Fibroblast of the conjunctiva (primary cell): ENCODE measurements at places on chromosomes 7 and 10.

DNA sequence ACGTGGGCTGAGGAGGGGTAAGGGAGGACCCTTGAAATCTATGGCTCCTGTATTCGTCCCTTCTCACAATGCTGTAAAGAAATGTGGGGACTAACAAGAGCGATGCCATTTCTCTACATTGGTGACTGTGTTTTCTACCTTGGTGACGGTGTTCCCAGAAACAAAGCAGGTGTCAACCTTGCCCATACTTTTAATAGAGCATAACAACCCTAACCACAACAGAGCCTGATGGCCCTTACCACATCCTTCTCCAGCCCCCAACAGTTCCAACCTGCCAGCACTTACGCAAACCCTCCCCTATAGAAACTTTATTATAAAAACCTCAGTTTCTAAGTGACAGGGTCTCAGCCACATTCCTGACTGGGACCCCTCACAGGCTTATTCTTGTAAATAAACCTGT lies 28.2 kb upstream of the ADCYAP1R1 start:
- DNase-seq = no peak

DNA sequence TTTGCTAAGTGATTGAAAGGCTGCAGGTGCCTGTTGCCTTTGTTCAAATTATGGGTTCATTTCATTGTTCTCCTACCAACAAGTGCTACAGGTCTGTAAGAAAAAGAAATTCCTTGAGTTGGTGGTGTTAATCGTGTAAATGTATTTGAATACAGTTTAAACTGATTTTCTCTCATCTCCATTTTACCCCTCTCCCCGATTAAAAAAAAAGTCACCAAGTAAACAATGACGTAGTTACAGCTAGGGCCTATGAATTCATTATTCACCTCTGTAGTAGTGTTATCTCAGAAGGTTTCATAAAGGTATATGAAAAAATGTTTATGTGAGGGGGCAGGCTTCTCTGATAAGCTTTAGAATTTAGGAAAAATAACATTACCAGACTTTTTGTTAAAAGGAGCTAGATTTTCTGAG lies 1.1 kb downstream of the REEP3 start:
- no peak for DNase-seq

DNA sequence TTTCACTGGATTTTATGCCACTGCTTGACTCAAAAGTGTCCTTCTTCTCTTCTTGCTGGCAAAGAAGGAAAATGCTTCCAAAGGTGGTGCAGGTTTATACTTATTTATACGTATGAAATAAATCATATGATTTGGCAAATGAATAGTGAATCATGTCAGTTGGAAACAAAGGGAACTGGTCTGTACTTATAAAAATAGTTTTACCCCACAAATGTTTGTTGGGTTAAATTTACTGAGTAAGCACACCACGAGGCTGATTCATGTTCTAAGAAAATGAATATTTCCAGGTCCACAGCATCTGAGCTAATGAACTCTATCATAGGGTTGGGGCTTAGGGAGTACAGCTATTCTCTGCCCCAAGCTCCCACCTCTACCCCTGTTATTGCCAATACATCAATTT lies 232.2 kb downstream of the TRIL start:
- DNase-seq = no peak

DNA sequence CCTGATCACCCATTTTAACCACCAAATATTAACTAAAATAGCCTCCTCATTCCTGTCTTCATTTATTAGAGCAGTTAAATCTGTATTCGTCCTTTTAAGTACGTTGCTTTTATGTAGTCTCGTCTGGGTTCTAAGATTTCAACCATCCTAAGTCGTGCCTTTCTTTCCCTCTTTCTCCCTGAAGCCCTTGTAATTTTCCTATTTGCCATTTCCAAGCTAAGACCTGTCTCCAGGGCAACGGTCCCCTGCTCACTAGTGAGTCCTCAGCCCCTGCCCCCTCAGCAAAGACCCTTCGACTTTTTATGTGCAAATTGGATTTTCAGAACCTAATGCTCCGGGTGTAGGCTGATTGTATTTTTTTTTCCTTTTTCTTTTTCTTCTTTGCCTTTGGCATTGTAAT lies 16.1 kb upstream of the MEST start:
- no peak for DNase-seq

DNA sequence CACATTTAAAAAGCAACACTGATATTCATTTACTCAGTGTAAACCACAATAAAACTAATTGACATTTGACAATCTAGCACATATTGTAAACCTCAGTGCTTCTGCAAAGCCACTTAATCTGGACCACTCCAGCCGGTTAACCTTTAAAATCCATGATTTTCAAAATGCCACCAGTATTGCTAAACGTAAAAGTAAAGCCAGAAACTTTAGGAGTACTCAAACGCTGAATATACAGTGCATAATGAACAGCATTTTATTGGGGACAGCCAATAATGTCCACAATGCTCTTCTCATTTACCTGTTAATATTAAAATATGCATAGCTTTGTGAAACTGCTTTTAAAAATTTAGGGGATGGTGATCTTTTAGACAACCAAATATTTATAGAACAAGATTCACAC lies 10.8 kb downstream of the HNRNPA2B1 start:
- no peak for DNase-seq

- DNase-seq = peak; percentile 68
Observed at GRCh38 chr7:11193131-11193867, 219.6 kb downstream of the PHF14 start.

DNA sequence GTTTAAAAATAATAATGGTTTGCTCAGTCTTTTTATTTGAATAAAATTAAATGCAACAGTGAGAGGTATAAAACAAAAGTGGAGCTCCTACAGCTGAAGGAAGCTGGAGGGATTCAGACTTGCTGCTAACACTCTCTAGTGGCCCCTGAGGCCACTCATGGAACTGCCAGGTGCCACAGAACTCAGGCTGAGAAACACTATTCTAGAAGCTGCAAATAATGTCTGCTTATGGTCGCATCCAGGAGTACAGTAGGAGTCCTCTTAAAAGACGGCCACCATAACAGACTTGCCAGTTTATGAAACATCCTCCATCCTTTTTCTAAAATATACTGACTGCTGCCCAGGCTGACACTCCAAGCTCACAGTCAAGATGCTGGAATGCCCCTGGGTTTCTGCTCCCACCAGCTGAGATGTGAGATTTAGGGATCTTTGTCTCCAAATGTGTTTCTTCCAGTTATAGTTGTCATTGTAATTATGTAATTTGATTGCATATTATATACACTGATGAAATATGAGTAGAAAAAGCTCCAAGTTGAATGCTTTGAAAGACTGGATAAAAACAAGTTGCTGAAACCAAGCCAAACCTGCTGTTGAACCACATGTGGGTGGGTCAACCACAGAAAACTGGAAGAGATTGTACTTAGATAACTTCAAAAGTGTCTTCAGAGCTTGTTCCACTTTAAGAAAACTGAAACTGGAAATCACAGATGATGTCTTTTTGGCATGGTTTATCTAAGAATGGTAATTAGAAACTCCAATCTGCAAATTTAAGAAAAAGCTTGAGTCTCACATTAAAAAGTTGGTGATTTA lies 213.7 kb upstream of the AOAH start:
- DNase-seq = no peak

DNA sequence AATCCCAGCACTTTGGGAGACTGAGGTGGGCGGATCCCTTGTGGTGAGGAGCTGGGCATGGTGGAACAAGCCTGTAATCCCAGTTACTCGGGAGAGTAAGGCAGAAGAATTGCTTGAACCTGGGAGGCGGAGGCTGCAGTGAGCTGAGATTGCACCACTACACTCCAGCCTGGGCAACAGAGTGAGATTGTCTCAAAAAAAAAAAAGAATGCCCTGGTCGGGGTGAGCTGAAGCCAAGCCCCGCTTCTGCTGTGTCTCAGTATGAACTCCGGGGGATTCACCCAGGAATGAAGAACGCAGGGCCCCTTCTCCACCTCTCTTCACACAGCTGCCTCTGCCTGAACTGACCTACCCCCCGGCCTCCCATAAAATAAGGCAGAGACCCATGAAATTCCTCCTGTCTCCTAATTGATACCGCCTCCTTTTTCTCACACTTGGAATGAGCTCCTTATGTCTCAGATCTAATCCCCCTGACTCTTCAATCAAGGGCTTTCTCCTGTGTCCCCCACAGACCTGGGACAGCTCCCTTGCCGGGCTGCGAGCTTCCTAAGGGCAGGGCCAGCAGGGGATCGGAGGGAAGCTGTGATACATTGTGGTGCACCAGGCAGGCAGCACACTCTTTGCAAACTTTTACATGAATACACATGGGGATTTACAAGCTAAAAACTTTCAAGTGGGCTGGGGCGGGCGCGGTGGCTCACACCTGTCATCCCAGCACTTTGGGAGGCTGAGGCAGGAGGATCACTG lies 911 bp upstream of the ZP3 start:
- no peak for DNase-seq

- no peak for DNase-seq
Observed at GRCh38 chr7:35647171-35647574, 47.8 kb downstream of the HERPUD2 start.

GRCh38 chr10:18306031-18306430 lies 165.8 kb downstream of the CACNB2 start:
- DNase-seq = no peak

DNA sequence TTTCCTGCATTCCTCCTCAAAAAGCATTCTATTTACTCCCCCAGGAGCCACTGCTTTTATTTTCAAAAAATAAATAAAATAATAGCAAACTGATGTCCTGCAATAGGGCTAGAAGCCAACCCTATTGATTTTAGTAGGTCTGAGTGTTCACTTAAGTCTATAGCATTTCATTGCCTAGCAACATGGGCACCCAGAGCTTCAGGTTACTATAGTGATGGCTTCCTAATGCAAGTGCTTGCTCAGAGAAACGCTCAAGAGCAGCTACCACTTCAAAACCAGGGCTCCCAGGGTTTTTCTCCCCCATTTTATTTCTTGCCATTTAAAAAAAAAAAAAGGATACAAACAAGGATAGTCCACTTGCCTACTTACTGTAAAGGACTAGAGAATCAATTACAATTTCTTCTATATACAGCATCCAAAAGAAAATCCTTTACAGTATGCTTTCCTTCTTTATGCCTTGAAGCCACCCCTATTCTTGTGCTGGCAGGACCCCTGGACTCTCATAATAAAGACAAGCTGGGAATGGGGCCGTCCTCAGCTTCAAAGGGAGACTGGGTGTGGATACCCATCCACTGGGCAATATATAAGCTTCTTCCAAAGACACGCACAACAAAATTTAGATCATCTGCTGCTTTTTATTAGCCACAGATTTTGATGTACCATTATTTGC lies 133.3 kb downstream of the VPS41 start:
- DNase-seq = no peak

GRCh38 chr10:36608251-36608650 lies 517.1 kb upstream of the ANKRD30A start:
- DNase-seq = no peak

DNA sequence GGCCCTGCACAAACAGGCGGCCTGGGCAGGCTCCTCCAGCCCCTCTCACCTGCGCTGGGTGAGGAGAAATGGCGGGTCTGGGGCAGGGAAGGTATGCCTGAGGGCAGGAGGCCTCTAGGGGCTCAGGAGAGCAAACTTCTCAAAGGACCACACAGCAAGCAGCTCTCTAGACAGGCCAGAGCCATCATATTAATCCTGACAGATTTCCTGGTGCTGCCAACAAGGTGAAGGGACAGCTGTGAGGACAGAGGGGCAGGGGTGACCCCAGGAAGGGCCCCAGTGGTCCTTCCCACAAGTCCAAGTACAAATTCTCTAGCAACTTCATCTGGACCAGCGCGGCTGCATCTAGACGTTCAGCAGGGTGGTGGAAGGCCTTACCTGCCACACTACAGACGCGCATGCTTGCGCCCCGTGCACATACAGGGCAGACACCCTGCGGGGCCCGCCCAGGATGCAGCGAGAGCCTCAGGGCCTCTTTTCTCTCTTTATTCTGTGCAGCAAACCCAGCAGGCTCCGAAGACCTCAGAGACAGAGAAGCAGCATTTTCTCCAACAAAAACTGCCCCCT lies 62.1 kb downstream of the ZRANB1 start:
- DNase-seq = no peak

- no peak for DNase-seq
Observed at GRCh38 chr7:6705959-6706665, 635 bp downstream of the ZNF12 start.

GRCh38 chr10:93334901-93335327 lies 147.2 kb downstream of the MYOF start:
- no peak for DNase-seq

DNA sequence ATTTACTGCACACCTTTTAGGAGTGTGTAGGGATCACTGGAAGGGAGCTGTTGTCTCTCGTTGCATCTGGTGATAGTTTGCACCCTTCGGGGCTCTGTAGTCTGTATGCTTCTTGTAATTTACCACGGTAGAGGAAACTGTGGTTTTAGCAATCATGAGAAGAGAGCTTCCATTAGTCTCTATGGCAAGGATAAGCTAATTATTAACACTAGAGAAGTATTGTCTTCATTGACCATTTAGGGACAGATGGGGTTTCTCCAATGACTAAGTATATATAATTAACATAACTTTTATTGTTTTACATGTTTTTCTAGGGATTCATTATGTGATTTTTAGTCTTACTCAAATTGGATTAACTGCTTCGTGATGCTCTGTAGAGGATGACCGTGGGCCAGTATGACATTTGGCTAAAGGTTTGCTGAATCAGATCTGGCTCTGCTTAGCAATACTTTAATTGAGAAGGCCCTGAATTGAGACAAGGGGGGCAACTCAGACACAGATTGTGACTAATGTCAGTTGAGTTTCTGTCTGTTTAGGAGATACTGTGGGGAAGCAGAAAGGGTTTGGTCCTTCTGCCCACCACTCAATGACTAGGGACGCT lies 8.7 kb downstream of the SLC18A2 start:
- DNase-seq = no peak

GRCh38 chr10:114811862-114812261 lies 9.7 kb upstream of the FHIP2A start:
- no peak for DNase-seq

GRCh38 chr10:92575961-92576360 lies 2.1 kb upstream of the IDE start:
- DNase-seq = no peak

DNA sequence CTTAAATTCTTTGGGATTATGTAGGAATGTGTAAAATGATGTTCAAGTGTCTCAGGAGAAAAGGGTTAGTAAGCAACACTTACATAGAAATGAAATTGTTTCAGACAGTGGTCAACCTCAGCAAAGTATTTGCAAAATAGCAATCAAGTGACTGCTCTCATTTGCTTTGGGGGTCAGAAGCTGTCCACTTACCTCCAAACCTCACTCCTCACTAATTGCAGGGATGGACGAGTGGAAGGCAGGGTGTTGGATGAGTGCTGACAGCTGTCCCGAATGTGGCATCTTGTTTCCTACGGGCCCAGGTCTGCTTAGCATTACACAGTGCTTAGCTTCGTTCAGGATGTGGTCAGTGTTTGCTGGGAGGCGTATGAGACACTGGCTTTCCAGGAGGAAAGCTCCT lies 437.0 kb downstream of the SUGCT start:
- DNase-seq = no peak

DNA sequence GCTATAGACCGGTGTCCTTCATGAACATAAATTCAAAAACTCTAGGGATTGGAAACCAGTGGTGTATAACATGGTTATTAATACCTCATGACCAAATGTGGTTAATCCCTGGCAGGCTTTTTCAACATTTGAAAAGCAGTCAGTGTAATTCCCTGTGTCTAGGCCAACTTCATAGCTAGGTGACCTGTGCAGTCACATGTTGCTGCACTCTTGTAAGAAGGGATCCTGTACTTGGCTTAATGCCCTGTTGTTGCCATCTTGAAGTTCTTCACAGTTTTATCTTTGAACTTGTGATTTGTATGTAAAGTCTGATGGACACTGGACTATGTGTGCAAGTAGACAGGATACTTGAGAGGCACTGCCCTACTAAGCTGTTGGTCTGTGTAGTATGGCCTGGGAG lies 39.7 kb downstream of the ZNF33A start:
- no peak for DNase-seq

GRCh38 chr10:35909121-35909720 lies 267.1 kb upstream of the FZD8 start:
- DNase-seq = no peak

- no peak for DNase-seq
Observed at GRCh38 chr10:16599662-16600061, 78.0 kb upstream of the C1QL3 start.
